ENCODE measurements at places on chromosomes 1 and 21.

GRCh38 chr1:67052741-67053534, 1.0 kb downstream of the SLC35D1 start:
- DNase-seq: peak; percentile 5

DNA sequence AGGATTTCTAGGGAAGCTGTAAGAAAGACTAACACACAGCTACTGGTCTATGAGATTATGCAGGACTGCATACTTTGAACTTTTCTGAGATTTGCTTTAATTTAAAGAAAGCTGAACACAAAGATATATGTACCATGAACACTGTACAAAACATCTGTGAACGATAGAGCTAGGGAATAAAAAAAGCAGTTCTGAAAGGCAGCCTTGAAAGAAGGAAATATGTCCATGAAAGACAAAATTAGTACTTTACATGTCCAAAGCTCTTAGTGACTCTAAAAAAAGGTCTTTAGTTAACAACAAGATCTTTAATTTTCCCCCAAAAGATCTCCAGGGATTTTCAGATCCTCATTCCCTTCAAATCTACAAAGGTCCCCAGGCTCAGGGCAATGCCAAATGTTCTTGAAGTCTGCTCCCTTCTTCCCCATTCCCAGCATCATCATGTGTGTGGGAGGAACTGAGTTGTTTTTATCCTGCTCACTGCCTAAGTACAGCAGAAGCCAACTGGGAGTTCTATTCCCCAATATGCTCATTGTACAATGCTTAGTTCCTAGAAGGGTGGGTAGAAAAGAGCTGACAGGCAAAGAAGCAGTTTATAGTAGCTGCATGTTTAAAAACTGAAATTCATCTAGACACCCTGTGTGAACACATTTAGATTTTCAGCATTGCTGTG, 60.1 kb upstream of the PTCH2 start:
- no peak for DNase-seq

GRCh38 chr1:205626216-205626615, 5.6 kb downstream of the ELK4 start:
- DNase-seq: no peak

DNA sequence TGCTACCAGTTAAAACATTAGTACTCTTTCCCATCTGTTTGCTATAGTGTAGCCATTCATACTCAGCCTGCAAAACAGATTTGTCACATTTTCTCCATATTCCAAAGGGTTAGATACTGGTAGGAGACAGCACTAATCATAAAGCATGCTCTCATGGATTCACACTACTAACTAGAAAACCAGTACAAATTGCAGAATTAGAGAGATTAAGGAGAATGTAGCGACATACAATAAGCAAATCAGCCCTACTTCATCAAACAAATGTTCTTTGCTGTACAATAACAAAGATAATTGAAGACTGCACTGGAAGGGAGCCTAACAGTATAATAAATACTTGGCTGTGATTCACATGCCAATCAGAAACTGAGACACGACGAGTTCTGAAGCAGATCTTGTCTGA, 368.0 kb upstream of the PRMT6 start:
- DNase-seq: no peak

DNA sequence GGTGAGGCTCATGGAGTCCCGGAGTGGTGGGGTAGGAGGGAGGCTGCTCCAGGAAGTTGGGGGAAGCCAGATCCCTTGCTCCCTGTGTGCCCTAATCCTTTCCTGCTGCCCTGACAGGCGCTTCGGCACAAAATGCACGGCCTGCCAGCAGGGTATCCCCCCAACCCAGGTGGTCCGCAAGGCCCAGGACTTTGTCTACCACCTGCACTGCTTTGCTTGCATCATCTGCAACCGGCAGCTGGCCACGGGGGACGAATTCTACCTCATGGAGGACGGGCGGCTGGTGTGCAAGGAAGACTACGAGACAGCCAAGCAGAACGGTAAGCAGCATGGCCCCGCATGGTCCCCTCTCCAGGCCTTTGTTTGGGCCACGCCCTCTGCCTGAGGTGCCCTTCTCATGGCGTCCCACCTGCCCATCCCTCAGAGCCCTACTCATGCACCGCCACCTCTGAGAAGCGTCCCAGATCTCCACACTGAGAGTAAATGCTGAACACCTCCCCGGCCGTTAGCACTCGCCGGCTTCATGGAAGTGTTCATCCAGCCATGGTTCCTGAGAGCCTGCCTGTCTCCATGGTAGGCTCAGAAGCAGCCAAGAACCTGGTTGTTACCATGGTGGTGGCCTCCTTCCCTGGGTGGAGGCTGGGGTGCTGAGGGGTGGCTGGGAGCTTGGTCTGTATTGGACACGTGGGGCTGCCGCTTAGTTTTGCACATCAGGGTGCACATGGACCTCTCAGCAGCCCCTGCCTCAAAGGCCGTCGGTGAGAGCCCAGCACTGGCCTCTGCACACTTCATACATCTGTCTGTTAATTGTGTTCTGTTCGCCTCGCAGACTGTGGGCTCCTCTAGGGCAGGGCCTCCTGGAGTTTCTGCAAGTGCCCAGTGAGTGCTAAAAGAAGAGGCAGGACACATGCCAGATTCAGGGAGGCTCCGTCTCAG, 36.5 kb downstream of the LHX4 start:
- no peak for DNase-seq

DNA sequence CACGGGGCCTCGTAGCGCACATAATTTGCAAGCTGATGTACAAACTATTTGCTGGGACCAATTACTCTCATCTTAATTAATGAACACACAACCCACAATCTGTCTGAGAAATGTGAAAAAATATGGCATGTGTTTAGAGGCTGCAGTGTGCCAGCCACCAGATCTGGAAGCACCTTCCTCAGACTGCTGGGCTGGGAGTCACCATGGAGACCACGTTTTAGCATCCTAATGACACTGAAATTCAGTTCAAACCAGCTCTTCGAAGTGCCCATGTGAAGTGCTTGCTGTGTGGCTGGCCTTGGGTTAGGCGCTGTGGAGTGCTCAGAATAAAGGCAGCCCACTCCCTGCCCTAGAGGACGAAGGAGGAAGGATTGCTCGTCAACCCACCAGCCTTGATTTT, 482.4 kb downstream of the OMA1 start:
- DNase-seq: no peak

GRCh38 chr1:208409176-208409575, 165.0 kb upstream of the PLXNA2 start:
- DNase-seq: no peak
